Adrenal gland (tissue), 19 donors: ENCODE measurements at places on chromosomes 12 and 14. TPM values are rescaled to one million over a fixed set of nuclear protein-coding genes. Genes with fewer than 3 reads are reported as not detected.

- H3K27me3 ChIP-seq = no peaks in the 10 kb centered on the region
- DNase-seq = no peak
- no peaks in the 10 kb centered on the region for H3K36me3 ChIP-seq
- H3K4me3 ChIP-seq = no peak overlapping the region
- no peaks in the 10 kb centered on the region for H3K4me1 ChIP-seq
Observed at GRCh38 chr12:85390266-85390665, 110.2 kb downstream of the ALX1 start.

GRCh38 chr12:121224591-121224990 is 14.7 kb downstream of the P2RX4 start:
- peaks cover 4% of the 10 kb centered on the region for H3K4me1 ChIP-seq
- H3K27ac ChIP-seq = no peak overlapping the region
- H3K4me3 ChIP-seq = no peak overlapping the region
- DNase-seq = no peak

GRCh38 chr12:89960011-89960507 is 251.4 kb upstream of the ATP2B1 start:
- H3K4me1 ChIP-seq = no peaks in the 10 kb centered on the region
- H3K4me3 ChIP-seq = no peak overlapping the region
- no peak for DNase-seq
- H3K27me3 ChIP-seq = no peaks in the 10 kb centered on the region

- H3K27me3 ChIP-seq = no peaks in the 10 kb centered on the region
- no peak for DNase-seq
- H3K36me3 ChIP-seq = no peaks in the 10 kb centered on the region
Observed at GRCh38 chr12:18158774-18159557, 69.0 kb upstream of the RERGL start.

NGB gene
- total RNA-seq = 1.0 TPM

CLEC2D gene
- 1.9 TPM for total RNA-seq
